ENCODE measurements at places on chromosomes 3 and 15. TPM values are rescaled to one million over a fixed set of nuclear protein-coding genes. Genes with fewer than 3 reads are reported as not detected.

The NAALADL2 gene
- total RNA-seq: not detected

The CDHR4 gene
- total RNA-seq: 0.37 TPM

The TMEM207 gene
- total RNA-seq: not detected

The SPATA12 gene
- total RNA-seq: not detected

The RAD51 gene
- 1.5 TPM for total RNA-seq

The APEH gene
- 71.0 TPM for total RNA-seq

The HRG gene
- total RNA-seq: not detected

The CPB1 gene
- total RNA-seq: not detected

The PDZRN3 gene
- not detected for total RNA-seq

The LRRIQ4 gene
- not detected for total RNA-seq

DNA sequence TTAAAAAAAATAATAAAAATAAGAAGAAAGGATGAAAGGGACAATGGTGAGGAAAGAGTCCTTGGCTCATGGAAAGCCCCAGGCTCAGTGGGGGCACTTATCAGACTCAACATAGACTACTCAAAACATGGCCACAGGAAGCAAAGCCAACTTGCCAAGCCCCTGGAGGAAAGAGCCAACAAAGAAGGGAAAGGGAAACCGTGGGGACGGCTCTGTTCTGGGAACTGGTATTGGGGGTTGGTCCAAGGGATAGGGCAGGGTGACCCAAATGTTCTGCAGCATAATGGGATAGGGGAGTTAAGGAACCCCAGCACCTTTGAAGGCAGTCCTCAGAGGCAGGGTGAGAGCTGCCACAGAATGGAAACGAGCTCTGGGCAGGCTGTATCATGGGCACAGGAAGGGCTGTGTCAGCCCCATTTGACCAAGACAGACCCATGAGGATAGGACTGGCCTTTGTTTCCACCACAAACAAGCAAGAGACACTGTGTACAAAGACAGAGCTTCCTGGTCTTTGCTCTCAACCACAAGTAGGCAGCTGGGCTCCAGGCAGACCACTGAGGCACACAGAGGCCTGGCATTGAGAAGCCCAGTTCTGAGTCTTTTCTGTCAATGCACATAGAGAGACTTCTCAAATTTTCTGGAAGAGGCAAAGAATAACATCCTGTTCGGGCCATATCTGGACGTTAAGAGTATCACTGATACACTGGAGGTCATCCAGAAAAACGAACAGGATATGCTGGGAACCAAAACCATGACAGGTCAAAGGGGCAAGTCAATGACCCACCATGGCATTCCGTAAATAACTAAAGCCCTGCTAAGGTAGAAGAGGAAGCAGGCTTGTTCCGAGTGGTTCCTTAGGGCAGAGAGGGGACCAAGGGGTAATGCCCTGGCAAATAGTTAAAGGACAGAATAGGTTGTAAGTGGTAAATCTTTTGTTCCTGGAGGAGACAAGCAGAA lies 10.6 kb upstream of the SEMA7A start:
- peaks cover 12% of the 10 kb centered on the region for H3K4me1 ChIP-seq
- no peaks in the 10 kb centered on the region for H3K27me3 ChIP-seq
- H3K27ac ChIP-seq: no peak overlapping the region
- H3K36me3 ChIP-seq: peaks cover 7% of the 10 kb centered on the region

DNA sequence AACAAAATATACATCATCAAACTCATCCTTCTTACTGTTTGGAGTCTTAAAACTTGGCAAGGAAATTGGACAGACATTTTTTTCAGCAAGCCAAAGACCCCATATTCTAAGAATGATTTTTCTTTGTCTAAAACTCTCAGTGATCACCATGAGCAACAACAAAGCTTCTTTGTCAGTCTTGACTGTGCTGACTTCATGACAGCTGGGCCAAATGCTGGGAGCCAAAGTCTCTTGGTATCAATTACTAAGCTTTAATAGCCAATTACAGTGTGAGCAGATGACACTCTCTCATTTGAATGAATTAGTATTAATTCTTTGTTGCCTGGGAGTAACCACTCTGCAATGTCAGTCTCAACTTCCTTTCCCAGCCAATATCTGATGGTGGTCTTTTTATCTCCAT lies 48.1 kb upstream of the GK5 start:
- H3K27ac ChIP-seq: no peak overlapping the region
- DNase-seq: no peak
- no peak overlapping the region for H3K4me3 ChIP-seq
- no peaks in the 10 kb centered on the region for H3K27me3 ChIP-seq
- H3K4me1 ChIP-seq: peaks cover 14% of the 10 kb centered on the region
- H3K36me3 ChIP-seq: peaks cover 2% of the 10 kb centered on the region

DNA sequence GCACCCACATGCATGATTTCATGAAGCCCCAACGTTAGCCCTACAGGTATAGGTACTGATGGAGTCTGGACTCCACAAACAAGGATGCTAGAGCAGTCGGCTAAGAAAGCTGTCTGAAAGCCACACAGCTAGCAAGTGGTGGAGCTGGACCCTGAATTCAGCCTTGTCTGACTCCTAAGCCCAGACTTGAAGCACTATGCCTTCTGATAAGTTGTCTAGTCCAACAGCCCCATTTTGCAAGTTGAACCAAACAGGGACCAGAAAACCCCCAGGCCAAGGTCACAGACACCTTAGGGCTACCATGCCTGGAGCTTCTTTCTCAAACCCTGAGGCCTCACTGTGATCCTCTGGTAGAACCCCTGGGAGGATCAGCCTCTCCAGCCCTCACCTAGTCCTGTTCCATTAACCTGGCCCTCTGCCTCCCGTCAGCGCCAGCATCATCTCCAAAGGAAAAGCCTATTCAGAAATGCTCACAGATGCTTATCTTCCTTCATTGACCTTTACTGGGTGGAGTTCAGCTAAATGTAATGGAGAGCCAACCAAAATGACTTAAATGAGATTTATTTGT lies 1.7 kb upstream of the SLCO2A1 start:
- H3K27me3 ChIP-seq: peaks cover 75% of the 10 kb centered on the region
- no peak overlapping the region for H3K27ac ChIP-seq
- H3K4me1 ChIP-seq: peaks cover 2% of the 10 kb centered on the region

DNA sequence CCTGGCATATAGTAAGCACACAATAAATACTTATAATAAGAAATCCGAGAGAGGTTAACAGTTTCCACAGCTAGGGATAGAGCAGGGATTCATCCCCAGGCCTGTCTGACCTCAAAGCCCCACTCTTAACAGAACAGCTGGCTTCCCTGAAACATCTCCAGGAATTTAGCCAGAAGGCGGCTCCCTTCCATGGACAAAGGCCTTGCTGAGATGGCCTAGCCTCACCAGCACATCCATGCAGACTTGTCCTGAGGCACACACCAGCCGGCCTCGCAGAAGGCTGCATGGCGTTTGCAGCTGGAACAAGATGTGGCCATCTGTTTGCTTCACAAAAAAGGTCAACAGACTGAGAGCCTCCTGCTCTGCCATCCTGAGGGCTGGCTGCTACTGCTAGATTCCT lies 245.4 kb downstream of the SLCO3A1 start:
- H3K36me3 ChIP-seq: peaks cover 2% of the 10 kb centered on the region
- DNase-seq: no peak
- no peaks in the 10 kb centered on the region for H3K27me3 ChIP-seq
- H3K27ac ChIP-seq: no peak overlapping the region
- H3K4me3 ChIP-seq: no peak overlapping the region
- H3K4me1 ChIP-seq: peaks cover 53% of the 10 kb centered on the region

GRCh38 chr15:62087671-62088352 lies 21.0 kb downstream of the C2CD4A start:
- H3K27me3 ChIP-seq: no peaks in the 10 kb centered on the region
- H3K4me3 ChIP-seq: no peak overlapping the region
- H3K36me3 ChIP-seq: no peaks in the 10 kb centered on the region
- no peak overlapping the region for H3K27ac ChIP-seq
- no peak for DNase-seq
- H3K4me1 ChIP-seq: peaks cover 7% of the 10 kb centered on the region

DNA sequence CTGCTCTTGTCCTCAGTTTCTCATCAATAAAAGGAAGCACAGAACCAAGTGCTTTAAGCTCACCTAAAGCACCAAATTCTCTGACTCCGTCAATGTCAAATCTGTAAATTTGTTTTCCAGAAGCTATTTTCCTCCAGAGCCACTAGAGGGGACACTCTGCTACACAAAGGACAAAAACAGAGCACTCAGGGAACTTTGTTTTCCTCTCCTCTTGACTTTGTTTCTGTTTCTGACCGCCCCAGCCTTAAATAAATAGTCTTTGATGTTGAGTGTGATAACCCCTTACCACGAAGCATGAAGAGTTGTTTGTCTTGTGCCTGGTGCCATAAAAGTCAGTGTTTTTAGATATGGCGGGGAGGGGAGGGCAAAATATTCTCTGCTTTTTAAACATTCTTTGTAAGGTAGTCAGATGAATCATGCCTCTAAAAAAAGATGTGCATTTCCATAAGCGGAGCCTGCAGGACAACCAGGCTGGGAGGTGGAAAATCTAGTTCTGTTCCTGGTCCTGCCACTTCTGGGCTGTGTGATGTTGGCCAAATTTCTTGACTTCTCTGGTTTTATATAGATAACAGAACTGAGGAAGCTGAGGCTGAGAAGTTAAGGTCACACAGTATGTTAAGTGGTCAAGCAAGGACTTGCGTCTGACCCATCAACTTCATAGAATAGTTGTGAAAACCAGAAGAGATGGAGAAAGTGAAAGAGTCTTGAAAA lies 7.3 kb upstream of the ZBTB38 start:
- no peak for DNase-seq
- H3K27ac ChIP-seq: peak overlapping the region; percentile 72
- H3K36me3 ChIP-seq: peaks cover 2% of the 10 kb centered on the region
- peaks cover 10% of the 10 kb centered on the region for H3K4me1 ChIP-seq
- peak overlapping the region; percentile 50 for H3K4me3 ChIP-seq
- H3K27me3 ChIP-seq: no peaks in the 10 kb centered on the region

- DNase-seq: no peak
- H3K27ac ChIP-seq: no peak overlapping the region
- H3K4me1 ChIP-seq: no peaks in the 10 kb centered on the region
- no peaks in the 10 kb centered on the region for H3K27me3 ChIP-seq
- H3K36me3 ChIP-seq: no peaks in the 10 kb centered on the region
Observed at GRCh38 chr15:29533647-29534046, 264.0 kb upstream of the NSMCE3 start.

- H3K4me3 ChIP-seq: no peak overlapping the region
- no peak overlapping the region for H3K27ac ChIP-seq
- H3K4me1 ChIP-seq: no peaks in the 10 kb centered on the region
- DNase-seq: no peak
- peaks cover 23% of the 10 kb centered on the region for H3K27me3 ChIP-seq
- H3K36me3 ChIP-seq: peaks cover 6% of the 10 kb centered on the region
Observed at GRCh38 chr3:193883551-193883950, 252.4 kb upstream of the HES1 start.

GRCh38 chr3:45761831-45762230 lies 34.5 kb downstream of the SLC6A20 start:
- DNase-seq: no peak
- no peak overlapping the region for H3K27ac ChIP-seq
- H3K36me3 ChIP-seq: peaks cover 2% of the 10 kb centered on the region
- H3K4me3 ChIP-seq: no peak overlapping the region
- peaks cover 3% of the 10 kb centered on the region for H3K4me1 ChIP-seq
- peaks cover 5% of the 10 kb centered on the region for H3K27me3 ChIP-seq

DNA sequence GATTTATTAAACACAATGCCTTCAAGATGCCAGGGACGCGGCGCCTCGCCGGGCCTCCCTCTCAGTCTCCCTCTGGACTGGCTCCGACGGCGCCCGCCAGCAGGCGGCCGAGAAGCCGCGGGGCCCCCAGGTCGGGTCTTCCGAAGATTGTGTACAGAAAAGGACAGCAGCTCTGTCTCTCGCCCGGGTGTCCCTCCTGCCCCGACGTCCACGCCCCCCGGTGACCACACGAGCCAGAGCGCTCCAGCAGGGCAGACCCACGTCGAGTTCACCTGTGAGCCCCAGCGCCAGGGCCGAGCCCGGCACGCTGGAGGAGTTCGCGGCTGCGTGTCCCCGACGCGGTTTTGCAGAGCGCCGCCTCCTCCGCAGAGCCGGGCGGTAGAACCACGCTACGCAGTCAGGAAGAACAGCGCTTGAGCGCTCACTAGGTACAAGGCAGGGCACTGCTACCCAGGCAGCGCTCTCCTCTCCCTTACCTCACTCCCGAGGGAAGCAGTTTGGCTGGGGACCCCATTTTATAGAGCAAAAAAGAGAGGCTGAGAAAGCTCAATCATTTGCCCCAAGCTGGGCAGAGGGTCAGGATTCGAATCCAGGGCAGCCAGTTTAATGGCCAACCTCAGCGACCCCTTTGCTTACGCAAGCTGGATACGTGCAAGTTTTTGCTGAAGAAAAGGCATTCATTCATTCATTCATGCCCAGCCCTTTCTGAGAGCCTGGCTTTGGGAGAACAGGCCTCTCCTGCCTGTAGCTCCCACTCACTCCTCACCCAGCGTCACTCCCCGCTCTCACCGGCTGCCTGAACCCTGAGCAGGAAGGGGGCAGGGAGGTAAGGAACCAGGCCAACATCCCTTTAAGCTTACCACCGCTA lies 3.0 kb upstream of the TLE3 start:
- peaks cover 3% of the 10 kb centered on the region for H3K36me3 ChIP-seq
- no peak overlapping the region for H3K27ac ChIP-seq
- peak overlapping the region; percentile 93 for H3K4me3 ChIP-seq

- H3K4me1 ChIP-seq: no peaks in the 10 kb centered on the region
- no peak overlapping the region for H3K4me3 ChIP-seq
- H3K27ac ChIP-seq: no peak overlapping the region
- no peaks in the 10 kb centered on the region for H3K27me3 ChIP-seq
- no peaks in the 10 kb centered on the region for H3K36me3 ChIP-seq
- no peak for DNase-seq
Observed at GRCh38 chr3:29802057-29802456, 521.2 kb downstream of the RBMS3 start.

GRCh38 chr3:9747267-9747666 lies 2.5 kb upstream of the OGG1 start:
- H3K27ac ChIP-seq: no peak overlapping the region
- no peak overlapping the region for H3K4me3 ChIP-seq
- peaks cover 23% of the 10 kb centered on the region for H3K4me1 ChIP-seq
- no peak for DNase-seq
- H3K27me3 ChIP-seq: no peaks in the 10 kb centered on the region
- H3K36me3 ChIP-seq: peaks cover 10% of the 10 kb centered on the region
